ENCODE measurements at places on chromosomes 6 and 20.

- DNase-seq = no peak
Observed at GRCh38 chr20:44773070-44773829, 27.6 kb downstream of the KCNK15 start.

DNA sequence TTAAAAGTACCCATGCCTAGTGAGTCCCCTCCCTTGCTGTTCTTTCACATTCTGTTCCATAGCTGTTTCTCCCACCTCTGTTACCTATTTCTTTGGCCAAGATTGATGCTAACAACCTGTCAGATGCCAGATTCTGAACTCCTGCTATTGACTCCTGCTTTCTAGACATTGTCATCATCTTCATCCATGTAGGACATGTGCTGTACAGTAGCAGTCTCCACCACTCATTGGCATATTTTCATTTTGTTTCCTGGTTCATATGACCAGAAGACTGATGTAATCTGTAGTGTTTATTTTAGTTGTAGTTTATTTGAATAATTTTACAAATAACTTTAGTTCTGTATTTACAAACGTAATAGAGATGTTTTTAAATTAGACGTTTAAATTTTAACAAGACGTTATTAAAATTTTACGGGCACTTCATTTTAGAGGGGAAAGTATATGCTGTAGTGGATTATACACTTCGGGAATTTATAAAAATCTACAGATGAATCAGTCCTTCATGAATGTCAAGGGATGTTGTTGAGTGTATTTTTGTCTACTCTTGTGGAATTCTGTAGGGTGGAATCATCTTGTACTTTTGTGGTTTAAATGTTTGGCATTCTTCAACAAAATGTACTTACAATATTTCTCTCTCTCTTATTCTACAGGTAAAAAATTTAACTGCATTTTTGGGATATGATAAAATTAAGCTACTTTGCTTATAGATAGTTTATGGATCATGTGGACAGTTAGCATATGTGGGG is 34.1 kb downstream of the TRMT11 start:
- no peak for DNase-seq

DNA sequence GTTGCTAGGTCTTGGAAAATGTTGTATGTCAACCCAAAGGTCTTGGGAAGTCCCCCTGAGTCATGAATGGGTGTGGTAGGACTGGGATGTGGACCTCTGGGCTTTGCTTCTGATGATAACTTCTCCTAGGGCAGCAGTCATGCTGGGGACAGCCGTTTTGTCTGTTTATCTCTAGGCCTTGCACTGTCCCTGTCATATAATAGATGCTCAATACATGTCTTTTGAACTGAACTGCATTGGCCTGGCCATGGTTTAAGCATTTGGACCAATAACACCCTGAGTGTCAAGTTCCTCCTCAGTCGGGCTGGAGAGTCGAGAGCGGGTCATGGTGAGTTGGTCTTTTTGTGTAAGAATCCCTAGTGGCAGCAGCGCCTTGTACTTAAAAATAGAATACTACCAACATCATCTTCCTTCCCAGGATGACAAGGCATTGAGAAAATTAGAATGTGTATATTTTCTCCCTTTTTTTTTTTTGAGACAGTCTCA is 43.1 kb downstream of the E2F3 start:
- peak; percentile 36 for DNase-seq

GRCh38 chr6:165704045-165704748 is 41.2 kb upstream of the PDE10A start:
- no peak for DNase-seq

DNA sequence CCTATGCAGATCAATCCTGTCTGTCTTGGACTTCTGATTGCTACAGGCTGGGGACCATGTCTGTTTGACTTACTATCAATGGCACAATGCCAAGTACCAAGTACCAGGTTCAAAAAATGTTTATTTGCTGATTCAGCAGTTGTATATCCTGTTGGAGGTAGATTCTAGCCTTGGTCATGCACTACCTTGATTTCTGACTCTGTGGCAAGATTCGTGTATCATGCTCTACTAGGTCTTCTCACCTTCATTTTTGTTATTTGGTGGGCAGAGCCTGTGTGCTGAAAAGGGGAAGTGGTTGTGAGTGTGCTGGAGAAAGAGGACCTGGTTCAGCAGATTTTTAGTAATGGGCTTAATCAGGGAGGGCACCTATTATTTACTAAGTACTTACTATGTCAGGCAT is 192.4 kb upstream of the MYLIP start:
- DNase-seq = no peak

- no peak for DNase-seq
Observed at GRCh38 chr20:46020555-46020954, 8.5 kb upstream of the SLC12A5 start.

DNA sequence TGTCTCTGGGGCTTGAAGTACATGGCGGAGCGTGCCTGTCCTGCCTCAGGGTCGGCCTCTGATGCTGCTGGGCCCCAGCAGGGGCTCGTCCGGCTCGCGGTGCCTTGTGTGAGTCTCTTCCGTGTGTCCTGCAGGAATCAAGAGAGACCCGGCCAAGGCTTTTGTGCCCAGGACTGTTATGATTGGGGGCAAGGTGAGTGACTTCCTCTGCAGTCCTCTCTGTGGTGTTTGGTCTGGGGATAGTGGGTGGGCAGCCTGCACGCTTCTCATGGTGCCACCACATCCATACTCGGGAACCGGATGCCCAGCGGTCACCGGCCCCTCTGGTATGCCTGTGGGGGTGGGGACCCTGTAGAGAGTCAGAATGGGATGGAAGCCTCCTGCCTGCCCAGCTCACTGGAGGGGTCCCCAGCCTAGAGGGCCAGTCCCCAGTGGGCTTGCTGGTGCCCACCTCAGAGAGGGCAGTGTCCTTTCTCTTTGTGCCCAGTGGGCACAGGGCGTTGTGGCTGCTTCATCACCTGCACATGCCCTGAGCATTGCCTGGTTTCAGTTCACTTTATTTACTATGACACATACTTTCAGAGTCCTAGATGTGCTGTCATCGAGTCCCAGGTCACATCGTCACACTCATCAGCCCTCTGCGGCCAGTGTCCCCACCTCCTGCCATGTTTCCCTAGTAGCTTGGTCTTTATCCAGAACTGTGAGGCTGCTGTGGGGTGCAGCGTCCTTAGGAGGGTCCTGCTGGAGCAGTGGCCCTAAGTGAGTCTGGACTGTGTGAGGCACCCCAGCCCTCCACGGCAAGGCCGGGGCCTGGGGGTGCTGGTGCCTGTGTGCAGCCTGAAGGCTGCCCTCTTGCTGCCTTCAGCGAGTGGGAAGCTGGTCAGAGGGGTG is 40.7 kb downstream of the PYGB start:
- DNase-seq = no peak

DNA sequence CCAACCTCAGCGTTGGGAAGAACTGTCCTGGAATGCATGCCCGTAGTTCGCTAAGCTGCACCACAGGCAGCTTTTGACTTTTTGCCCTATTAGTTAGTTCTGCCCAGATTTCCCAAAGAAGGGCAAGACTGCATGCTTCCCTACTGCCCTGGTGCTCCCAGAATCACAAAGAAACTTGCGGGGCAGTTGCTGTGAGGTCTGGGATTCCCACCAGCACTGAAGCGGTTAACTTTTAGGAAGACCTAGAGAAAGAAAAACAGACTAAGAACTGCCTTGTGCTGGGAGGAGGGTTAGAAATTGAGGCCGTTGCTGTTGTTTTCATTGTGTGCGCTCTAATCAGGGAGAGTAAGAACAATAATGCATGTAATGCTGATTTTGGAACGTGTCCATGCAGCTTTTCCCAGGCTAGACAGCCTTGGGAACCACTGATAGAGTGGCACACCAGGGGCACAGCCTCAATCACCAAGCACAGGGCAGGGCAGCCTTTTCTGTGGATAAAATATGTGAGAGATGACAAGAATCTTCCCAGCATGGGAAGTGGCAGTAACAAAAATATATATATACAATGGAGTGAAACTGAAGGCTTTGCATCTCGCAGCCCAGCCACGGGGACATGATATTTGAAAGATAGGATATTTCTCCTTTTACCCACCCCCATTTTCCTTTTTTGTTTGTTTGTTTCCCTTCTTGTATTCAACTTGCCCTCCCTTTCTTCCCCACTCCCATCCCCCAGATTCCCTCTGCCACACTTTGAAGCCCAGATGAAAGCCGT is 137.7 kb upstream of the HEY2 start:
- DNase-seq = peak; percentile 63

DNA sequence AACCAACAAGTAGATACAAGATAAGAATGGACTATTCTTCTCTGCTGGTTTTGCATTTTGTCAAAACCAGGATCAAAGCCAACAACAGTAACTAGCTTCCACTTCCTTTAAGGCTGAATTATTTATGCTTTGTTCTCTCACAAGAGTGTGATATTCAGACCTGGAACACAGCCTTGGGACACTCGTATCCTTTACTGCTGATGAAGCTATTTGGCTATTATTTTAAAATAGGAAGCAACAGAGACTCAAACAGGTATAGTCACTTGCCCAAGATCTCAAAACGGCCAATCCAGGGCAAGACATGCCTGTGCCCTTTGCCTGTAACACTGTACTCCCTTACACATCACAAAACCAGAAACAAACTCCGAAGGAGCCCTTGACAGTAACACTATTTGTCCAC is 19.9 kb downstream of the SPTLC3 start:
- no peak for DNase-seq

DNA sequence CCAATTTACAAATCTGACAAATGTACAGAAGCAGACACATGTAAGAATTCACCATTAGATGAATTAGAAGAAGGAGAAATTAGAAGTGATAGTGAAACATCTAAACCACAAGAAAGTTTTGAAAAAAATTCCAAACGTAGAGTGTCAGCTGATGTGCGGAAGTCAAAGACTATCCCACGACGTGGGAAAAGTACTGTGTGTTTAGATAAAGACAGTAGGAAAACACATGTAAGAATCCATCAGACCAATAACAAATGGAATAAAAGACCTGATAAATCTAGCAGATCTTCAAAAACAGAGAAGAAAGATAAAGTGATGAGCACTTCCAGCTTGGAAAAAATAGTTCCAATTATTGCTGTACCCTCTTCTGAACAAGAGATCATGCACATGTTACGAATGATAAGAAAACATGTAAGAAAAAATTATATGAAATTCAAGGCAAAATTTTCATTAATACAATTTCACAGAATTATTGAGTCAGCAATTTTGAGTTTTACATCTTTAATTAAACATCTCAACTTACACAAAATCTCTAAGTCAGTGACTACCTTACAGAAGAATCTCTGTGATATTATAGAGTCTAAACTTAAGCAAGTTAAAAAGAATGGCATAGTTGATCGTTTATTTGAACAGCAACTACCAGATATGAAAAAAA is 28.1 kb upstream of the GJA10 start:
- no peak for DNase-seq

- DNase-seq = no peak
Observed at GRCh38 chr6:155011809-155012291, 16.7 kb downstream of the TIAM2 start.
